Right atrium auricular region (tissue), 2 donors: ENCODE measurements at places on chromosomes 13 and 19. TPM values are rescaled to one million over a fixed set of nuclear protein-coding genes. Genes with fewer than 3 reads are reported as not detected.

- DNase-seq: no peak
These were observed 63.8 kb downstream of the KCNRG start for GRCh38 chr13:50078895-50079654.

GDF15 gene
- 1.1 TPM for total RNA-seq

DNA sequence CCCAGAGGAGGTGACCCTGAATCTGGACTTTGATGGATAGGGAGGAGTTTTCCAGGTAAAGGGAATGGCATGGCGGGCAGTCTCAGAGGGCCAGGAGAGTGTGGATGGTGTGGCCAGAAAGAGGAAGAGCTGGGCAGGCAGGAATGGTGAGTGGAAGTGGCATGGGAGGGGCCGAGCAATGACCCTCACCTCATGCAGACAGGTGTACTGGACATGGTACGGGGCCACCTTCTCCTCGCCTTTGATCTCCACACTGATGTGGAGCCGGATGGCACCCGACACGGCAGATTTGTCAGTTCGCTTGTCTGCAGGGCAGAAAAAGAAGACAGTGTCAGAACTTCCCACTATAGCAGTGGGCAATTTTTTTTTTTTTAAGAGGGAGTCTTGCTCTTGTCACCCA is 45.5 kb downstream of the UNC13A start:
- no peak for DNase-seq

- no peak for DNase-seq
These were observed 68.6 kb downstream of the KCTD15 start for GRCh38 chr19:33865306-33865705.

DNA sequence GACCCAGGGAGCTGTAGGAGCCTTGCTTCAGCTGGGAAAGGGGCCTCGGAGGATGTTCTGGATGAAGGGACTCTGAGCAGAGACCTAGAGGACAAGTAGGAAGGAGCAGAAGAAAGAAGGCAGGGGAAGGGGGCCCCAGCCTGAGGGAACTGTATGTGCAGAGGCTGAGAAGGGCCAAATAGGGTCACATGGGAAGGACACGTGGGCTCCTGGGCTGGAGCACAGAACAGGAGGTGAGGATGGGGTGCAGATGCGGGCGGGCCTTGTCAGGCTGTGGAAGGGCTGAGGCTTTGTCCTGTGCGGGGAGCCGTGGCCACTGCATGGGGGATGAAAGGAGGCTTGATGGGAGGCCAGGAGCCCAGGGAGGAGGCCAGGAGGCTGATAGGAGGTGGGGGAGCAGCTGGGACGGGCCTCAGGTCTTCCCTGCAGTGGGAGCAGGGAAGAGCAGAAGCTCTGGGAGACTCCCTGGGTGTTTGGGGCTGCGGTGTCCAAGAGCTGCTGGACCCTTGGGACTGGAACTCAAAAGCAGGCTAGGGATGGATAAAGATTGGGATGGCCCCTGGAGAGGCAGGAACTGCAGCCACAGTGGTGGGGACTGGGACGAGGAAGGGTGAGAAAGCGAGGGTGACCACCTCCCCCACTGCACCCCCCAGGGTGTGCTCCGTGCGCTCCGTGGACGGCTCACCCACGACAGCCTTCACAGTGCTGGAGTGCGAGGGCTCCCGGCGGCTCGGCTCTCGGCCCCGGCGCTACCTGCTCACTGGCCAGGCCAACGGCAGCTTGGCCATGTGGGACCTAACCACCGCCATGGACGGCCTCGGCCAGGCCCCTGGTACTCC is 11.4 kb upstream of the LTBP4 start:
- no peak for DNase-seq

GRCh38 chr13:33183431-33184111 is 102.0 kb downstream of the STARD13 start:
- DNase-seq: no peak

DNA sequence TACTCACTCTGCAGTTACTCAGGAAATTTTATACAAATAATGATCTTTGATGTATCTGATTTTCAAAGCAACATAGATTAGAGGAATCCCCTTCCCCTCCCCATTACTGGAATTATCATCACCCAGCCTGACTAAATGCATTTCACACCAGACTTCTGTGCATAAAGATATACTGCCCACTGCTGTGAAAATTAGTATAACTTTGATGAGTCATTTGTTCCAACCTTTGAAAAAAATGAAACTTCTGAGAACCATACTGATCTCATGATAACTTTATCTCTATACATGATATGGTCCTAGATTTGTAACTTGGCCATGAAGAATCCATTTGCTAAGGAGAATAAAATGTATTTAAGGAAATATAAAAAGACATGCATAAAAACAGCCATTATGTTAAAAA is 63.9 kb downstream of the GPC6 start:
- DNase-seq: no peak

- no peak for DNase-seq
These were observed 67.9 kb upstream of the ZNF724 start for GRCh38 chr19:23318143-23318542.

DNA sequence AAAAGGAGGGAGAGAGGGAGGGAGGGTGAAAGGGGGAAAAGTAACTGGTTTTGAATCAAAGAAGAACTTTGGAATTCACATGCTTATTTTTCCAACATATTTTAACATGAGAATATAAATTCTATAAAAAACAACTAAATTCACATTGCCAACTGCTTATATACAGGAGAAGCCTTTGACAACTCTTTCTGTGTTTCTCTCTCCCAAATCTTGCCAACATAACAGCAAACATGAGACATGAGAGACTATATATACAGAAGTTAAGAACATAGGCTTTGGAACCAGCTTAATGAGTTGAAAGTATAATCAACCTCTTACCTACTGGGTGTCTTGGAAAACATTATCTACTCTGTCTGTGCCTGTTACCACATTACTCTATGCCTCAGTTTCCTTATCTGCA is 493.3 kb downstream of the RFC3 start:
- no peak for DNase-seq

ZNF541 gene
- 0.20 TPM for total RNA-seq

GRCh38 chr13:104098421-104098820 is 1032.2 kb upstream of the SLC10A2 start:
- DNase-seq: no peak

DNA sequence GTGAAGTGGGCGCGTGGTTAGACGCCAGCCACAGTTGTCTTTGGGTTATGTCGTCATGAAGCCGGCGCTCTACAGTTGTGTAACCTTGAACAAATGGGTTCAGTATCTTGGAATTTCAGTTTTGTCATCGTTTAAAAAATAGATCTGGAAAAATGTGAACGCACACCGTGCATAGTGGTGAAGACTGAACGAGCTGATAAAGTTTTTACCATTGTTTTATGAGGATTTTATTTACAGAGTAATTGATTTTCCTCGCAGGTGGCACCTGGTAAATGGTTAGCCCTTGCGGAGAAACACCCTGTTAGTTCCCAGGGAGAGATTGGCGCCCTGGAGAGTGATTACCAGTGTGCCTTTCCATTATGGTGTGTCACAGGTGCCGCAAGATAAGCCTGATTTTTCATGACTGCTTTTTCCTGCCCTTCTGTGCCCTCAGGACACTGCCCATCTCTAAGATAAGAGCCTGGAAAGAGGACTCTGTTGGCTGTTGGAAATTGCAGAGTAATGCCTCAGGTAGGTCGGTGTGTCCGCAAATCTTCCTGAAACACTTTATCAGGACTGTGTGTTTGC is 577 bp downstream of the ZNF181 start:
- no peak for DNase-seq

ATP4A gene
- total RNA-seq: not detected

GRCh38 chr19:39138221-39139211 is 12.9 kb downstream of the PAK4 start:
- no peak for DNase-seq

DNA sequence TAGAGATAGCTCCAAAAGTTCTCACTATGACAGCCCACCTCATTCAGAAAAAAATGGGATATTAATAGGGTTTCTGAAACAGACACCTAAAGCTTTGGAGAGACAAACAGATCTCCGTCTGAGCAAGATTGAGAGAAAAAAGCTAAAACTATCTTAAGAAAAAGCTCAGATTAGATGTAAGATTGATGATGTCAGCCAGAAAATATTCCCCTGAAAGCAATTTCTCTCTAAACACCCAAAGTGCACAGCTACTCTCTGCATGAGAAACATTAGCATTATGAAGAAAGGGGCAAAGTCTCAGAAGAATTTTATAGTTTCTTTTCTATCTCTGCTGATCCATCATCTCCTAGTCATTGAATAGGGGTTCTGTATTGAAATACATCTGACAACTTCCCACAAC is 148.9 kb downstream of the ZNF737 start:
- DNase-seq: no peak

GRCh38 chr19:50457300-50457699 is 19.0 kb upstream of the EMC10 start:
- DNase-seq: no peak
